ENCODE measurements at places on chromosomes 1 and 21.

GRCh38 chr1:212606395-212607205 is 2.0 kb upstream of the ATF3 start:
- H3K4me3 ChIP-seq, result peak overlapping the region; percentile 84
- H3K27me3 ChIP-seq, result peaks cover 62% of the 10 kb centered on the region
- H3K36me3 ChIP-seq, result no peaks in the 10 kb centered on the region
- peaks cover 34% of the 10 kb centered on the region for H3K4me1 ChIP-seq
- DNase-seq, result peak; percentile 80

- H3K4me1 ChIP-seq, result peaks cover 55% of the 10 kb centered on the region
- H3K36me3 ChIP-seq, result peaks cover 4% of the 10 kb centered on the region
- peak overlapping the region; percentile 73 for H3K27ac ChIP-seq
- DNase-seq, result no peak
Observed at GRCh38 chr1:15958111-15958510, 17.8 kb downstream of the ZBTB17 start.

GRCh38 chr1:167981933-167982332 is 45.1 kb upstream of the MPC2 start:
- no peak overlapping the region for H3K27ac ChIP-seq
- no peak overlapping the region for H3K4me3 ChIP-seq
- no peaks in the 10 kb centered on the region for H3K27me3 ChIP-seq
- peaks cover 9% of the 10 kb centered on the region for H3K4me1 ChIP-seq

DNA sequence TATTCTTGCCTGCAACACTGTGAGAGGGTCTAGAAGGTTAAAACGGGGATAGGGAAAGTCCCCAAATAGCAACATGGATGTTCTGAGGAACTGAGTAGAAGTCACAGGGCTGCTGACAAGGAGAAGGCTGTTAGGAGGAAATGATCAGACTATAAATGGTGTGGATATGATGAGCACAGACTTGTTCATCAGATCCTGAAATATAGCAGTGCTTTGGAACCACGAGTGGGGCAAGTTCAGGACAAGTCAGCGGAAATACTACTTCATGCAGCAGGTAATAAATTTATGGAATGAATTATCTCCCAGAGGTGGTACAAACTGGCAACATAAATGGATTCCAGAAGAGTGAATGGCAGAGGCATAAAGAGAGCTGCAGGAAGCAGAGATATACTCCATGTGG is 3.2 kb upstream of the KIAA0040 start:
- DNase-seq, result no peak
- H3K4me3 ChIP-seq, result no peak overlapping the region
- H3K27ac ChIP-seq, result no peak overlapping the region
- H3K27me3 ChIP-seq, result peaks cover under 1% of the 10 kb centered on the region

DNA sequence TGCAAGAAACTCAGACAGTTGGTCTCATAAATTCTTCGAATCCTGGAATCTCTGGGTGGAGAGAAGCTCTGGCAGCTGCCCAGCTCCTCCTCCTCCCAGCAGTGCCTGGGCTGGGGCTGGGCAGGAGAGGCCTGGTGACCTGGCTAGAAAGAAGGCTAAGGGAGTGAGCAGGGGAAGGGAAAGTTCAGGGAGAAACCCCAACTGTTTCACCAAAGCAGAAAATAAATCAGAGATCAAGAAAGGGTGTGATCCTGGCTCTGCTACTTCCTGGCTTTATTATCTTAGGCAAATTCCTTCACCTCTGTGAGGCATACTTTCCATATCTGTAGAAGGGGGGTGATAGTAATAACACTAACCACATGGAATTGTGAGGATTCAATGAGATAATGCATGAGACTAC is 8.8 kb upstream of the COL16A1 start:
- peak overlapping the region; percentile 90 for H3K27ac ChIP-seq
- peaks cover 2% of the 10 kb centered on the region for H3K27me3 ChIP-seq
- no peaks in the 10 kb centered on the region for H3K36me3 ChIP-seq
- DNase-seq, result no peak
- peaks cover 68% of the 10 kb centered on the region for H3K4me1 ChIP-seq

- no peak overlapping the region for H3K27ac ChIP-seq
- H3K4me3 ChIP-seq, result no peak overlapping the region
- peaks cover 2% of the 10 kb centered on the region for H3K36me3 ChIP-seq
- H3K4me1 ChIP-seq, result peaks cover 2% of the 10 kb centered on the region
- H3K27me3 ChIP-seq, result no peaks in the 10 kb centered on the region
Observed at GRCh38 chr1:194215448-194215847, 1029.0 kb upstream of the B3GALT2 start.

Measured in osteocyte (in vitro differentiated cells).